ENCODE measurements at places on chromosomes 13 and 19. TPM values are rescaled to one million over a fixed set of nuclear protein-coding genes. Genes with fewer than 3 reads are reported as not detected.

- no peak for DNase-seq
Measured at GRCh38 chr13:26011996-26012821, 39.6 kb downstream of the SHISA2 start.

- DNase-seq, result no peak
Measured at GRCh38 chr13:43036351-43037250, 13.2 kb downstream of the DNAJC15 start.

DNA sequence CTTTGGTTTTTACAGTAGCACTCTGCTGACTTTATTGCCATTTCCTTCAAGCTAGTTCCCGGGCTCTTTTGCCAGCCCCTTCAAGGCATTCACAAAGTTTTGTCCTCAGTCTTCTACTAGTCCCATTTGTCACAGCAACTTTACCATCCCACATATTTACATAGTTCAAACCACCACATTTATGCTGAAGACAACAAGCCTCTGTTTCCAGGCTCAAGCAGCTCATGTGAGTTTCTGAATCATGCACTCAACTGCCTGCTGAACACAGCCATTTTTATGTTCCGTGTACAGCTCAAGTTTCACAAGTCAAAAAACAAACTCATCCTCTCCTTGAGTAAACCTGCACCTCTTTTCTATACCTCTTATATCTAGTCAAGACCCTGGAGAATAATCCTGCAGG lies 977.0 kb upstream of the SLC10A2 start:
- DNase-seq, result no peak

DNA sequence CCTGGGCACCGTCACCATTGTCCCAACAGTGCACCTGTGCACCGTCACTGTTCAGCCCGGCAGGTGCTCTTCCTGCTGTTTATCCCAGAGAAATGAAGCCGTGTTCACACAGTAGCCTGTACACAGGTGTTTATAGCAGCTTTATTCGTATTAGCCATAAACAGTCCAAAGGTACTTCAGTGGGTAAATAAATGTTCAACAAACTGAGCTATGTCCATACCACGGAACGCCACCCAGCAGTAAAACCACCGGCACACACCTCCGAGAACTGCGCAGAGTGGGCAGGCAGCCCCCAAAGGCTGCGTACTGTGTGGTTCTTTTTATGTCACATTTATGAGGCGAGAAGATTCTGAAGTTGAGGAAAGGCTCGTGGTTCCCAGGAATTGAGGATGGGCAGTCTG lies 44.9 kb upstream of the DCUN1D2 start:
- DNase-seq, result no peak

GRCh38 chr13:104944176-104944575 lies 1591.3 kb downstream of the EFNB2 start:
- no peak for DNase-seq

- no peak for DNase-seq
Measured at GRCh38 chr13:41065078-41065477, 3.8 kb downstream of the WBP4 start.

PAN3 gene
- 30.1 TPM for total RNA-seq

SLC25A42 gene
- 10.2 TPM for total RNA-seq

DNA sequence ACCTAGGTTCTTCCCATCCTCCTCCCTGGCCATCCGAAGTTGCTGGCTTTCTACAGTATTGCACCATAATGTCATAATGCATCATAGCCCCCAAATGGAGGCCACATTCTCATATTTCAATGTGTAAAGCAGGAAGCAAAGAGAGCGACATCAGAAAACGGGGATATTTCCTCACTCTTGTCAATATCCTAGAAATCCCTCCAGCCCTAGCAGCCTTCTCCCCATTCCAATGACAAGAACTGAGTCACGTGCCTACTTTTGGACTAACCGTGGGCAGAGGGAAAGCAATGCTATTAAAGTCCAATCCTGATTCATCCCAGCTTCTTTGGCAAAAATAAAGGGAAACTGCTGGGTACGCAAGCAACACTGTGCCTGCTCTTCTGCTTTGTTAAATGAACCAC lies 4.3 kb upstream of the RAP2A start:
- no peak for DNase-seq

NLRP7 gene
- not detected for total RNA-seq

DNA sequence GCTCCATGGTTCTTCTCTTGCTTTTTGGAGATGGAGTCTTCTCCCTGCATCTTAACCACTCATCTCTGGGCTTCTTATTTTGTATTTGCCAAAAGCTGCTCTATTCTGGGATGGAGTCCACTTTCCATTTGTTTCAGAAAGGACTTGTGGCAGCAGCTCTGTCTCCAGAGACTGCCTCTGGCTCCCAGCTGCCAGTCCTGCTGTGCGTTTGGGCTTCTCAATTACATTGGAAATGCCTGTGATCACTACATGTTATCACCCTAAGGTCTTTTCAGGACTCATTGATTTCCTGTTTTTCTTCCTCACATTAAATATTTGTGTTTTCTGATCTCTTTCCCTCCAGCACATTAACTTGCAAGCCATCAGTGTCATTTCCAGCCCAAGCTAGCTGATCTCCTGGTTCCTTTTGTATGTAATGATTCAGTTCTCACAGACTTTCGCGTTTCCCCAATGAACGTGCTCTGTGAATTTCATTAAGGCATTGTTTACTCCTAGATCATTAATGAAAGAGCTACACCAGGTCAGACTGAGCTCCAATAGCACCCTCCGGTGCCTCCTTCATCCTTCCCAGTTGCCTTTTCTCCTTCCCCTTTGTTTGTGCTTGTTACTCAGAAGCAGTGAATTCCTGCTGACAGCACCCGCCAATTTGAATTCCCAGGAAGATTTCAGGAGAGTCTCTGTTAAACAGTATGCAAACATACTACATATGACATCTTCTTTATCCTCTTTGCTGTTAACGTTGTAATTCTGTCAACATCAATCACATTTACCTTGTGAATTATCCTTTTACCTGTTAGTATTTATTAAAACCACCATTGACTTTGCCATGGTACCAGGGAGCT lies 3.0 kb downstream of the CBY2 start:
- no peak for DNase-seq

- DNase-seq, result no peak
Measured at GRCh38 chr19:50344661-50345318, 15.6 kb upstream of the KCNC3 start.

INSL3 gene
- total RNA-seq, result 0.96 TPM

GRCh38 chr19:27654266-27654990 lies 1558.5 kb downstream of the UQCRFS1 start:
- no peak for DNase-seq

DNA sequence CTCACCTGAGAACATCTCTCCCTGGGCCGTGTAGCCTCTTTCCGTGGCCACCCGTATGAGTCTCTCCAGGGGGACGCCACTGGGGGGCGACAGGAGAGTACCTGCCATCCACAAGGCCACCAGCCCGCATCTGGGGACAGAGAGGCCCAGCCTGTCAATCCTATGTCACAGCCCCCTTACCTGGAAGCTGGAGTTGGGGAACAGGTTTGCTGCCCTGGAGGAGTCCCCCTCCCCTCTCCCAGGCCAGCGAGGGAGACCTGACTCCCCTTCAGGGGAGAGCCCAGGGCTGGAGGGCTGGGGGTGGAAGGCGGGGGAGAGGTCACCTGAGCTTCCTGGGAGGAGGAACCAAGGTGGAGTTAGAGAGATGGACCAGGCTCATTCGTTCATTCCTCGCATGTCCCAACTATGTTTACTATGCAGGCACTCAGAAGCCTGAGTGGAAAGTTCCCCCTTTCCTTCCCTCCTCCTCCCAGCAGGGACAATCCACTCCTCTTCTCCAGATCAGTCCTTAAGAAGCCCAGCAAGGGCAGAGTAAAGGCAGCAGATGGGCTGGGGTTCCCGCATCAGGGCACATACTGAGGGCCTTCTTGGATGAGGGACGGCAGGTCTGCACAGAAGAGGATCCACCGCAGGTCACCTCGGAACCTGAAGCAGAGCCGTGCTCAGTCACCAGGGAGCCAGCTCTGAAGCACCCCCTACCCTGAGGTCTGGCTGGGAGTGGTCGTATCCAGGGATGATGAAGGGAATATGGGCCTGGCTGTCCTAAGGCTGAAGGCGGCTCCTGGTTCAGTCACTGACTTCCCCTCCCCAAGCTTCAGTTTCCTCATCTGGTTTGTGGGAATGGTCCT lies 5.5 kb downstream of the ACTMAP start:
- DNase-seq, result no peak

GRCh38 chr19:16525751-16526481 lies 16.3 kb downstream of the CHERP start:
- DNase-seq, result no peak

ACER1 gene
- total RNA-seq, result not detected

- DNase-seq, result no peak
Measured at GRCh38 chr19:21603431-21604231, 98.2 kb downstream of the ZNF429 start.
